Effector memory CD8-positive, alpha-beta T cell (primary cell): ENCODE measurements at places on chromosomes 1 and 21.

GRCh38 chr1:228134591-228134990 lies 5.5 kb upstream of the GUK1 start:
- no peak for DNase-seq

DNA sequence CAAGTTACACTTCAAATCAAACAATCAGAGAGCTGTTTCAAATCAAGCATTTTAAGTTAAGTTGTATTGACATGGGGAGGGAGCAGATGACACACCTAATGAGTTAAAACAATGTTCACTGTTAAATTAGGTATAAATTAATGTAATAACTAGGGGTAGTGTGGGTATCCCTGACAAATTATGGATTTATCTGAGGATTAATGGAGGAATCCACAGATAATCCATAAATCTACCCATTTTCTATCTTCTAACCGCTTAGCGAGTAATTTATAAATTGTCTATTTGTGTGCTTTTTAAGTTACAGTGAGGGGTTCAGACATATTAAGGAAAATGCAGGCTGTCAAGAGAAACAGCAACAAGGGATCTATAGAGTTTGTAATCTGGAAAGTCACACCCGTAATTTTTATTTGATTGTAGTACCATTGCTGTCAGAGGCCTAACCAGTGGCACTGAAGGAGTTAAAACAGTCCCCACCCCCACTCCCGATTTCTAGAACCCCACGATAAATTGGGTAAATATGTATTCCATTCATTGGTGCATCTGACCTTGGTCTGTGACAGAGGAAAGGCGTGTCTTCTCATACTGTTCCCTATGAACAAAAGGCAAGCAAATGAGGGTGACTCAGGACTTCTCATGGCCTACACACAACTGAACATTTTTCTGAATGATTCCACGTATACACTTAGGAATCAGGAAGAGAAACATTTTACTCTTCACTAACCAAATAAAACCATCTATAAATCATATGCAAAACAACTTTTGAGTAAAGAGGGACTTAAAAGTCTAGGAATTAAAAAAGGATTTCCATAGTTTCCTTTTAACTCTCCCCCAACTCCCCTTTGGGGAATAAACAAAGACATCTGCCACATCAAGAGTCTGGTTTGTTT lies 7.4 kb downstream of the IRF2BP2 start:
- DNase-seq = no peak

DNA sequence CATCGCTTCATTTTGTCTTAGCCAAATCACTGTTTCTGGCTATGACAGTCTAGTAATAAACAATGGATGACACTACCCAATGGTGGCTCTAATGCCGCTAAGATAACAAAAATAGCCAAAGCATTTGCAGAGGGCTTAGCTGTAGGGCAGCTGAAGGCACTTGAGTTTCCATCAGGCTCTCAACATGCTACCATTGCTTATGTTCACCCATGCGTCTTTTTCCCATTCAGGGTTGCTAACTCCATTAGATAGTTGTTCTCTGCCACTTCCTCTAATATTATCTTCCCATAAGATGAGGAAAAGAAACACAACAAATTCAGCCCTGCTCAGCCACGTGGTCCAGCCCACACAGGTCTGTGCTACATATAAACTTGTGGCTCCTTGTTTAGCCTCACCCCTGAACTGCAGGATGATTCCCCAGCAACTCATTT lies 159.6 kb downstream of the TOMM20 start:
- no peak for DNase-seq

GRCh38 chr1:27566462-27567145 lies 37.3 kb downstream of the AHDC1 start:
- DNase-seq = no peak

- DNase-seq = no peak
Observed at GRCh38 chr1:78171736-78172590, 126.2 kb downstream of the GIPC2 start.

DNA sequence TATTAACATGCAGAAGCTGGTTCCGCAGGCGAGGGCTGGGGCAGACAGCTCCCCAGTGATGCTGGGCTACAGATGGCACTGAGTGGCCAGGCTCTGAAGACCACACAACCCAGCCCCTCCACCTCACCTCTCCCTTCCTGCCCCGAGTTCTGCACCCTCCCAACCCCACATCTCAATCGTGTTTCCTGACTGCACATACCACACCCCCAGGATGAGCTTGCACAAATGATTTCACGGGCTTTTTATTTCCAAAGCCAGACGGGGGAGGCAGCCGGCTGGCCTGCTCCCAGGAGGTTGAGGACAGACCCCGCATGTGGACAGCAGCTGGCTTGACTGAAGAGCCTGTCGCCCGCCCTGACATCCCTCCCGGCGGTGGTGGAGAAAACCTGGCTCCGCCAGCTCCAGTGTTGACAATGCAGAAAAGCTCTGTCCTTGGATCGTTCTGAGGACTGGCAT lies 21.4 kb upstream of the ALDH4A1 start:
- DNase-seq = peak; percentile 28

DNA sequence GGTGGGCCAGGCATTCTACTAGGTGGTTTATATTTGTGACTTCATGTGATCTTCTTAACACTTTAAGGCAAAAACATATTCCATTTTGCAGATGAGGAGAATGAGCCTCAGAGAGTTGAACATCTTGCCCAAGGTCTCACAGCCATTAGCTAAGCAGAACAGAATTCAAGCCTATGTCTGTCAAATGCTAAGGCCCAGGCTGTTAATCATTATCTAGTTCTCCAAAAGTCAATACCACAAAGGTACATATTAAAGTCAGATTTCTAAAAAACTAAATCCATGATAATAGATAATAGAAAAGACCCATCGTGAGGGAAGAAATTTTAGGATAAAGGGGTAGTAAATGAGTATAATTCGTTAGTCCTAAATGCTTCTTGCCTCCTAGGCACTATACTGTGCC lies 234.3 kb downstream of the KCNH1 start:
- DNase-seq = no peak

GRCh38 chr1:163176797-163177196 lies 25.9 kb downstream of the RGS5 start:
- no peak for DNase-seq

DNA sequence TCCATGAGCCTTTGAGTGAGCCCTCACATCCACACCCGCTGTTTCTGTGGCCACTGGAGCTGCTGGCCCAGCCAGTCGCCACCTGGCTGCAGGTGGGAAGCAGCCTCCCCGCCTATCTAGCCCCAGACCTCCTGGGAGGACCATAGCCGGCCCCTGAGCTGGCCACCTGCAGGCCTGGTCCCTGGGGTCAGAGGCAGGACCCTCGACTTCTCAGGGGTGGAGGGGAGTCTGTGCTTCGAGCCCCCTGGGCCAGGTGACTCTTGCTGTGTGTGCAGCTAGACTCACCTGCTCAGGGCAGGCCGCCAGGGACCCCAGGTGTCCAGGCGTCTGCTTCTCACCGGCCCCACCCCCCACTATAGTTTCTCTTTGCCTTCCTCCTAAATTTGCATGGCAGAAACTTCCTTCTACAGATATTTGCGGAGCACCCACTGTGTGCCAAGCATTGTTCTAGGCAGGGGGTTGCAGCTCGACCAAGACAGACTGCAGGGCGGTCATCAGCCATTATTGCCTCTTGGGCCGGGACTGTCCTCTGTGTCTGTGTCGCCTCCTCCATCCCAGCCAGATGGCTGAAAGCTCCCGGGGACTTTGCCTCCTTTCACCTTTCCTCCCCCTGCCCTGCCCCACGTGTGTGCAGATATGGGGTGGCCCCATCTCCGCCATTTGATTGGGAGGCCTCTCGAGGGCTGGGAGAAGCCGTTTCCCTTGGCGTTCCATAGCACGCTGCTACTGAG lies 27.3 kb downstream of the SPSB1 start:
- DNase-seq = no peak

DNA sequence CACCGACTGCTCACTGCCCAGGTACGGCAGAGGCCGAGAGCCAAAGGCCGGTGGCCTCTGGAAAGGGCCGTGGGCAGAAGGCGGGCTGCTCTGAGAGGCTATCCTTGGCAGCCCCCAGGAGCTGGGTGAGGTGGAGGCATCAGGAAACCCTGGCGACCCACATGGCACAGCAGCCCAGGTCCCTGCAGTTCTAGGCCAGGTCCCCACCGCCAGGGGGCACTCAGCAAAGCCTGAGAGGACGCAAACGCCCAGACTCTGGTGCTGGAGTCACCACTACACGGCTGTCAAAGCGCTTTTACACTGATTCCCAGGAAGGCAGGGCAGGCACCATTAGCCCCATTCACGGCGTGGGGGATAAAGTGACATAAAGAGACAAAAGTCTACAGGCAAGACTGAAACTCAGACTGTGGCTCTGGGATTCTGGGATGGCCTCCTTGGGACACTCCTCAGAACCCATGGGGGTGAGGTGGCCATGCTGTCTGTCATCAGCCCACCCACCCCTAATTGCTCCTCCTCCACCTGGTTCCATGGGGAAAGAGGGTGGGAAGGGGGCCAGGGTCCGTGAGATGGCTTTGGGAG lies 4.9 kb downstream of the PLEKHG5 start:
- DNase-seq = peak; percentile 82

GRCh38 chr1:95889400-95889799 lies 655.4 kb downstream of the RWDD3 start:
- no peak for DNase-seq

- no peak for DNase-seq
Observed at GRCh38 chr1:22612671-22613571, 23.5 kb upstream of the C1QA start.

GRCh38 chr1:55285834-55286233 lies 70.7 kb upstream of the USP24 start:
- no peak for DNase-seq

- no peak for DNase-seq
Observed at GRCh38 chr1:57882072-57882471, 458.2 kb upstream of the DAB1 start.

GRCh38 chr1:70048336-70049094 lies 156.9 kb downstream of the LRRC40 start:
- DNase-seq = no peak

- DNase-seq = no peak
Observed at GRCh38 chr1:231763456-231763855, 136.9 kb downstream of the DISC1 start.

GRCh38 chr21:16102113-16102512 lies 372.3 kb downstream of the USP25 start:
- no peak for DNase-seq

DNA sequence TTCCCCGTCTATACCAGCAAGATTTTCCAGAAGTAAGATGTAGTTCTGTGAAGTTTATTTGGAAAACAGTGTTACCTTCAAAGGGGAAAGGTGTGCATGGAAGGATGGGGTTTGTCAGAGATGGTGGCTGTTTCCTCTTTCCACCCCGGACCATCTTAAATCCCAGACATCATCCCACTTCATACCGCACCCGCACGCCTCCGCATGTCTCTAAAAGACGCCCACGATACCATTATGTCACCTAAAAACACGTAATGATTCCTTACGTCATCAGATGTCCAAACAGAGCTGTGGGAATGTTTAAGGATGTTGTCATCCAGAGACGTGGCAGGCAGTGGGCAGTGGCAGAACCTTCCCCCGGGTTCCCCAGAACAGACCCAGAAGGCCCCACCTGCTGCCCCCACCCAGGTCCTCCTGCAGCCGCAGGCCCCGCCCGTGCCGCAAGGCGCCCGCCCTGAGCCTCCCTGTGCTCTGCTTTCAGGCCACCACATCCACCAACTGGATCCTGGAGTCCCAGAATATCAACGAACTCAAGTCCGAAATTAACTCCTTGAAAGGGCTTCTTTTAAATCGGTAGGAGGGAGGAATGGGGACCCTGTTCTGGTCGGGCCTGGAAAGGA lies 152.2 kb downstream of the PEX14 start:
- no peak for DNase-seq

DNA sequence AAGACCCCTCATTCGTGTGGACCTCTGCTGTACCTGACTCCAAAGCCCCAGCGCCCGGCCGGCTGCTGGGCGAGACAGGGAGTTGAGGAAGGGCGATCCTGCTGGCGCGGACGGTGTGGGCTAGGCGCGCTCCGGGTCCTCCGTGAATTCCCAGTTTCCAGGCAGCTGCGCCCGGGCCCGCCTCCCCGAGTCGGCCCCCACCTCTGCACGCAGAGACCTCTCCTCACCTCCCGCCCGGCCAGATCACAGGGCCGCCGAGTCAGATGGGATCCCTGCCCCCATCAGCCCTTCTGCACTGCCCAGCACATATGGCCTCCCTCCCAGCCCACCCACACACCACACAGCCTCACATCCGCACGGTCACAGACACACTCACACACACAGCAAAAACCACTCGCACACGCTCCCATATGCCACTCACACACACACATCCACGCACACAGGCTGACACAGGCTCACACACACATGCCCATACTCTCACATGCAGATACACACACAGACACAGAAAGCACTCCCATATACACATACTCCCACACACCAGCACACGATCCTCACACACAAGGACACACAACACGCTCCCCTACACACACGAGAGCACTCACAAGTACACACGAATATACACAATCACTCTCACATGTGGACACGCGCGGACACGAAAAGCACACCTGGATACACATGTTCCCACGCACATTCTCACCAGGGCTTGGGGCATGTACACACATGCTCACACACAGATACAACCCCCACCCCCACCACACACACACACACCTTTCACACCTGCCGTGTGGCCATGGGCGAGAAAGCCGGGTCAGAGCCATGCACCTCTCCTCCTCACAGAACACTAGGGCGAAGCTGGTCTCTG lies 7.2 kb upstream of the GUCA2B start:
- no peak for DNase-seq

GRCh38 chr1:3668585-3669300 lies 16.4 kb downstream of the TP73 start:
- DNase-seq = no peak

DNA sequence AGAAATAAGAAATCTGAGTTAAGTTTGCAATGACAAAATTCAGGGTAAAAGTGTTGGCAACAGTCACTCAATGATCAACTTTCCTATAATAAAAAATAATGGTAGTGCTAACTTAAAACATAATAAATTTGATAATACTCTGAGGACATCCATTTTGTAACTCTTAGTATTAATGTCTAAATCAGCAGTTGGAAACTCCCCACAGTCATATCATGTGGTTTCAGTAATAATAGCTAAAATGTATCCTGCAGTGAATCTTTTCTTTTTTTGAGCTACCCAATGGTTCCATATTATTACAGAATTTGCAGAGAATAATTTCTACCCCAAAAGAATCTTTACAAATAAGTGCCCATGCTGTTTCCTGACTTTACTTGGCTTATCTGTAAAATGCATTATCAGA lies 286.7 kb downstream of the PTPRC start:
- no peak for DNase-seq

- DNase-seq = no peak
Observed at GRCh38 chr1:244388961-244389360, 62.7 kb downstream of the ADSS2 start.

- DNase-seq = no peak
Observed at GRCh38 chr21:45550522-45551210, 8.4 kb upstream of the SLC19A1 start.

DNA sequence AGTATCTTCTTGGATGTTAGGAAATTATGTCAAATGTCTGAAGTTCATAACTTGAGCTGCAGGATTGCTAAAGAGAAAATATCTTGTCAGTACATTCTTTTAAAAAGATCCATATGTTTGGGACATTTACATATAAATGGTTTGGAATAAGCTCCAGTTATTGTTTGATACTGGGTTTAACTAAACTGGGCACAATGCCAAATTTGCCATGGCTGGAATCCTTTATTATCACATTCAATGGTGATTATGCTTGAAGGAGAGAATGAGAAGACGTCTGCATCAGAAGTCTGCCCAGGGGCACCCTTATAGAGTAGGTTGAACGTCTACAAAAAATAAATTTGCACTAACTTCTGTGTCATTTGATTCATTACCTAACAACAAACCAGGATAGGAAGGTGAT lies 652.5 kb downstream of the AMY1C start:
- no peak for DNase-seq

- DNase-seq = no peak
Observed at GRCh38 chr1:227472772-227473171, 90.6 kb upstream of the ZNF678 start.
